ENCODE measurements at places on chromosomes 1 and 21.

GRCh38 chr1:180267761-180268555 lies 37.9 kb downstream of the LHX4 start:
- DNase-seq, result no peak

- no peak for DNase-seq
Measured at GRCh38 chr21:25385341-25385740, 221.9 kb downstream of the MRPL39 start.

- peak; percentile 35 for DNase-seq
Measured at GRCh38 chr1:117295001-117295400, 72.2 kb upstream of the MAN1A2 start.

DNA sequence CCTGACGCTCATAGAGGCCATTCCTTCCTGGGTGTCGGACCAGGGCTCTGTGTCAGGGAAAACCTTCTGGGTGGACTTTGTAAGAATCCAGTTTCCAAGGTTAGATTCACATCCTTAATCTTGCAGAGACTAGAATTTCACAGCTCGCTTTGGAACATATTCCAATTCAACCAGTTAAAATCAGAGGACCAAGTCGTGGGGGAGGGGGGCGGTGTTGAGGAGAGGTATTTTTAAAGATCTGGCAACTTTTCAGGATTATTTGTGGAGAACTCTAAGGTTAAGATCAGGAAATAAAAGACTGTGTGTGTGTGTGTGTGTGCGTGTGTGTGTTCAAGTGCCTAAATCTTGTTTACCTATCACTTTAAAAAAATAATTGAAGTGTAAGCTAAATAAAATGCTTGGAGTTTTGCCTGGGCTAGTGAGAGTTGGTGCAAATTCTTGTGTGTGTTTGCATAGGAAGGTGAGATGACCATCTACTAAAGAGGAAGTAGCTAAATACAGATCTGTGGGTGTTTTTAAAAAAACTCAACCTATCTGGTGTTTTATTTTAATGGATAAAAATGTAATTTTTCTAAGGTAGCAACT lies 21.8 kb downstream of the TENT5C start:
- no peak for DNase-seq

GRCh38 chr1:44653107-44653964 lies 20.9 kb downstream of the TMEM53 start:
- DNase-seq, result no peak

DNA sequence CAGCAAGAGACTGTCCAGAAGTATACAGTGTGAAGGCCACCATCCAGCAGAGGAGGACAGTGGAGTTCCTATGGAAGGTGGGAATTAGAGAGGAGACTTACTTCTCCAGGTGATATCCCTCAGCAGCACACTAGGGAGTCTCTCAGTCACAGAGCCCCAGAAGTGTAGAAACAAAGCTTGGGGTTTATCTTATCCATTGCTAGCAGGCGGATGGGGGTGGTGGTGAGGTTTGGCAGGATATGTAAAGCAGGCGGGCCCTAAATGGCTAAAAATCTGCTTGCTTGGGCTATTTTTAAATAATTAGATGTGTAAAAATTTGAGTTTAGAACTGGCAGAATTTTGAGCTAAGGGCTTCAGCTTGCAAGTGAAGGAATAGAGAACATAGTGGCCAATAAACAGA lies 50.1 kb upstream of the RGS18 start:
- no peak for DNase-seq

GRCh38 chr1:201309416-201309815 lies 26.1 kb downstream of the PKP1 start:
- peak; percentile 49 for DNase-seq

- no peak for DNase-seq
Measured at GRCh38 chr21:18461743-18462142, 58.2 kb upstream of the TMPRSS15 start.

DNA sequence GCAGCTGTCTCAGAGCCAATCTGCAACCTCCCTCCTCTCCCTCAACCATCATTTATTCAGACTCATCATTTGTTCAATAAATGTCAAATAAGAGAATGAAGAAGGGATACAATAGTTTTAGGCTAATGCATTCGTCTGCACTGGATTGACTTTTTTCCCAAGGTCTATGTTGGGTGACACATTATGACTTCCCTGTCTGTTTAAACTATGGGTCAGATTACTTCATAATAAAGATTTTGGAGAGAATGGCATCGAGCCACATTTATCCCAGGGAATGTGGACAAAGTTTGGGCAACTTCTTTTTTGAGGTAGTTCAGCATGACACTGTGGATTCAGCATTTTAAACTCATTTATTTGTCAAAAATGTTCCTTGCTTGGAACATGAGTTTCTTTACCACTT lies 107.4 kb upstream of the ADGRL2 start:
- DNase-seq, result no peak

DNA sequence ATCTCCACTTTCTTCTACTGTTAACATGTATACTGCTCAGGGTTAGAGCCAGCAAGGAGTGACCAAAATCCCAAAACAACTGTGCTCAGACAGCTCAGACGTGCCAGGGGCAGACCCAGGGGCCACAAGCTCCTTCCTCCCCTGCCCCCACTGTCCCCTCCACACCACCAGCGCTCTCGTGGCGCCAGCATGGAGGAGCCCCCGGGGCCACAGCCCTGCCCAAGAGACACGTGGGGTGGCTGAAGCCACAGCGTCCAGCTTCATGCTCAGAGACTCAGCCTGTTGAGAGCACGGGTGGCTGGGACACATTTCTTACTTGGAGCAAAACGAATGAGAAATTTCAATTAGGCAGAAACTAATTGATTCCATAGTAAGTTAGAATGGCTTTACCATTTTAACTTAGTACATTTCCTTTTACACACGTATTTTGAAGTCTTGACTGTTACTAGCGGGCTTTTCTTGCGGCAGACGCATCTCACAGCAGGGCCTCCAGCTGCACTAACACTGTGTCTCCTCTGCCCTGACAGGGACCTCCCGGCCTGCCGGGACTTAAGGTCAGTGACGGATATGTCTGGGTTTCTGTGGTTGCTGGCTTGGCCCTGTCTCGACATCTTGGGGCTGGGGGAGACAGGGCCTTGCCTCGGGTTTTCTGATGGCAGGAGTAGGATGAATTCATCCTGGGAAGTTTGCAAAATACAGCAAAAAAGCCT lies 54.2 kb downstream of the SLC19A1 start:
- DNase-seq, result no peak

- DNase-seq, result no peak
Measured at GRCh38 chr1:3121401-3122210, 52.6 kb downstream of the PRDM16 start.

DNA sequence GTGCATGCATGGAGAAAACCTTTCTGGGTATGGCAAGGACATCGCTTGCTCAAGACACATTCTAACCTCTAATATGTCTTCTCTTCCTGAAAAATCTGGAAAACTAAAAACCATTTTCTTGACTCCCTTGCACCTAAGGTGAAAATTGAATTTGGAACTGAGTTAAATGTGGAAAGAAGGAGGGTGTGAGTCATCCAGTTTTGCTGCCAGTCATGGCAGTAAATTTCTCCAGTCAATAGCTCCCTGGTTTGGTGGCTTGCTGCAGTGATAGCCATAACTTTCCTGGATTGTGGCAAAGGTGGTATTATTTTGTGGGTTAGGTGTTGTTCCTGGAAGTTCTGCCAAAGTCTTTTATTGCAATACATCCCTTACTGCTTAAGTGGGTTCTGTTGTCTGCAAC lies 2.5 kb downstream of the ZCCHC17 start:
- DNase-seq, result peak; percentile 8

DNA sequence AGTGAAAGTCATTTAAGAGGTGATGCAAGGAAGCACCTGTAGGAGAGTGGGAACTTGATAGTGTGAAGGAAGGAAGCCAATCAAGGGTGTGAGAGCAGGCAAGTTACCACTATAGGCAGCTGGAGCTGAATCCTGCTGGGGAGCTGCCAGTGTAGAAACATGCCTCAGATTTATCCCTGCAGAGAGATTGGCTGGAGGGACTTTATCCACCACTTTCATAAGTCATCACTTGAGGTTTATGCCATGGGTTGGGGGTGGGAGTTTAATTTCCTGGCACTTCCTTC lies 443.6 kb downstream of the PLPP3 start:
- DNase-seq, result no peak

DNA sequence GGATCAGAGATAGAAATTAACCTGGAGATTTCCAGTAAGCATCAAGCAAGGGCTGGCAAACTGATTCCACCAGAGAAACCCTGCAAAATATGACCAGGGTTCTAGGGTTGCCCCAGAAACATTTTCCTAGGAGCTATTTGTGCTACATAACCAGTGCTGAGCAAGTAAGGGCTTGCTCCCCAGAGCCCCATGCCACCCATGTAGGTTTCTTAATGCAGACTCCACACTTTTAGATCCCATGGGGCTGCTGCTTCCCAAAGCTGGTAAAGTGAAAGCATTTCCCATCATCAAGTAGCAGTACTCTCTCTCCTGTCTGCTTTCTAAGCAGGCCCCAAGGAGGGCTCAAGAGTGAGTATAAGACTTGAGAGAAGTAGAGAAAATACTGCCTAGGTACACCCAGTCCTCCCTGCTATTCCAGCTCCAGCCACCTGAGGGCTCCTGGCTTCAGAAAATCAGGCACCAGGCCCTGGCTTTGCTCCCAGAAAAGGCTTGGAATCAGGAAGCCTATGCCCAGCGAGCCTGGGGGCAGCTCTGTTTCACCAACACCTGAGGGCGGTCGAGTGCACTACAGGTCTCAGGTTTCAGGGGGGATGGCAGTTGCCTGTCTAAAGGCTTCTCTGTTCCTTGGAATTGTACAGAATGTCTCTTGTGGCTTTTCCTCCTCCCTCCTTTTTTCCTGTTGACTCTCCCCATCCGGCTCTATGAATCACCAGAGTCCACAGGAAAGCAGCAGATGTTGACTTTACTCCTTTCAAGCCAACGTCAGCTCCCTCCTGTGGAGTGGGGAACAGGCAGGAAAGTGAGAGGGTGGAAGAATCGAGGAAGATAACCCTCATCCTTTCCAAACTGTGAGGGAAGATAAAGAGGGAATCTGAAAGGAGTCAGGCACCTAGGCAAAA lies 6.2 kb upstream of the ANKRD35 start:
- peak; percentile 97 for DNase-seq

- no peak for DNase-seq
Measured at GRCh38 chr1:185680453-185680852, 53.7 kb upstream of the HMCN1 start.

GRCh38 chr1:13808729-13809131 lies 108.7 kb downstream of the PRDM2 start:
- DNase-seq, result peak; percentile 59

DNA sequence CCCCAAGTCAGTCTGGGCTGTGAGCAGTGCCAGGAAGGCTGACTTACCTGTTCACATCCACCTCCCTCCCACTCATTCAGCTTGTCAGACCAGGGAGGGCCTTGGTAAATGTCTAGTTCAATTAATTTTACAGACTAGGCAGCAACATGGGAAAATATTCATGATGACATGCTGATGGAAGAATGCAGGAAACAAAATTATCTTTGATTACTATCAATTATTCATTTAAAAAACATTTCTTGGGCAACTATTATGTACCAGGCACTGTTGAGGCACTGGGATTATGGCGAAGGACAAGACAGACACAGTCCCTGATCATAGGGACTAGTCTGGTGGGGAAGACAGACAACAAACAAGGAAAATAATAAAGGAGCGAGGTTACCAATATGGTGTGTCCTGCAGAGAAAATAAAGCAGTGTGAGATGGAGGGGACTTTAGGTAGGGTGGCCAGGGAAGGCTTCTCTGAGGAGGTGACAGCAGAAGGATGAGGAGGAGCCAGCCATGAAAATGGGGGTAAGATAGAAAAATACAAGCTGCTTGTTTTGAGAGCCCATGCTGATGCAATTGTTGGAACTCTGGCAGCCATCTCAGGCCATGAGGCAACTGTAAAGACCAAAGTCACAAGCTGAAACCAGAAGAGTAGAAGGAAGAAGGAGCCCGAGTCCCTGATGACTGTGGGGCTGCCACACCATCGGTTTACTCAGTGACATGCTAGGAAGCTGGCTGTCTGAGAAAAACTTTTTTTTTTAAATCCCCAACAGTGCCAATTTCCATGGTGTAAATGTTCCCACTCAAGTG lies 14.0 kb downstream of the TRIM62 start:
- no peak for DNase-seq

DNA sequence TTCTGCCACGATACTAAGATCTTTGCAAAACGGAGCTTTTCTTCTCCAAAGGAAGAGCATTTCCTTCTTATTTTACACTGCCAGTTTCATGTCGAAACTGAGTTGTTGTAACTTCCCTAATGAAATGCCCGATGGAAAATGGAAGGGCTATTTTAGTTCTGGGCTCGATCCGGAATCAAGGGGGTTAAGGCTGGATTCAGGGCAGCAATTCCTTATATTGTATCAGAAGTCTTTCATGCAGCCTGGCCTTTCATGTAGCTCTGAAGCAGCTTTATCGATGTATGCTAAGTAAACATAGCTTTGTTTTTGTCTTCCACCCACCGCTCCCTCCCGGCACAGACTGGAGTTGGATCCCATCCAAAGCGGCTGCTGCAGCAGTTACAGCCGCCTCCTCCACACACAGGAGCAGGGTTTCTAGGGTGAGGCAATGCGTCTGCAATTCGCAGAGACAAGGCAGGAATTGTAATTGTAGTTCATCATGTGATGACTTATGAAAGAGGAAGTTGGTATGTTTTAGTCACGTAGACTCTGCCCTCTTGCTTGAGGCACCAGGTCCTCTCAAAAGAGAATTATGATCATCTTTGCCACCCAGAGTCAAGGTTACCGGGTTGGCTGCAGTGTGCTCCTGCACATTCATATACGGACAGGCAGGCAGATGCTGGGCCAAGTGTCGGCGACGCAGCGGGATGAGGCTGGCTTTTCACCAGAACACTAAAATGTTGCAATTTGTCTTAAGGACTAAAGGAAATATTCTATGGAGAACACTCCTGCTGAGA lies 2.6 kb upstream of the IRF2BP2 start:
- peak; percentile 100 for DNase-seq

- peak; percentile 78 for DNase-seq
Measured at GRCh38 chr1:209583408-209583807, at the start of gene CAMK1G. CAMK1G (plus strand) TSS chr1:209583714; CDS start chr1:209594984, 11,270 bp downstream.

GRCh38 chr21:46181953-46182547 lies 2.2 kb downstream of the SPATC1L start:
- DNase-seq, result no peak

GRCh38 chr1:16446116-16446515 lies 5.6 kb downstream of the NECAP2 start:
- DNase-seq, result no peak

- no peak for DNase-seq
Measured at GRCh38 chr1:19205403-19205802, 4.7 kb downstream of the UBR4 start.

GRCh38 chr1:25691211-25691610 lies 74.6 kb downstream of the MAN1C1 start:
- no peak for DNase-seq
